ENCODE measurements at places on chromosomes 4 and X.
A peak's percentile ranks its signal among the peaks of the same experiment; 100 is the strongest.

DNA sequence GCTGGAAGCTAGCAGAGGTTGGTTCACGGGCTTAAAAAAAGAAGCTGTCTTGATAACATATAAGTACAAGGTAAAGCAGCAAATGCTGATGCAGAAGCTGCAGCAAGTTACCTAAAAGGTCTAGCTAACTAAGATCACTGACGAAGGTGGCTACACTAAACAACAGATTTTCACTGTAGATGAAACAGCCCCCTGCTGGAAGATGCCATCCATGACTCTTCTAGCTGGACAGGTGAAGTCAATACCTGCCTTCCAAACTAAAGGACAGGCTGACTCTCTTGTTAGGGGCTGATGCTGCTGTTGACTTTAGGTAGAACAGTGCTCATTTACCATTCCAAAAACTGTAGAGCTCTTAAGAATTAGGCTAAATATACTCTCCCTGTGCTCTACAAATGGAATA is 99.5 kb downstream of the FBXW7 start:
- DNase-seq: peak; percentile 26
- peaks cover 11% of the 10 kb centered on the region for H3K36me3 ChIP-seq
- no peaks in the 10 kb centered on the region for H3K27me3 ChIP-seq
- no peak overlapping the region for H3K4me3 ChIP-seq

DNA sequence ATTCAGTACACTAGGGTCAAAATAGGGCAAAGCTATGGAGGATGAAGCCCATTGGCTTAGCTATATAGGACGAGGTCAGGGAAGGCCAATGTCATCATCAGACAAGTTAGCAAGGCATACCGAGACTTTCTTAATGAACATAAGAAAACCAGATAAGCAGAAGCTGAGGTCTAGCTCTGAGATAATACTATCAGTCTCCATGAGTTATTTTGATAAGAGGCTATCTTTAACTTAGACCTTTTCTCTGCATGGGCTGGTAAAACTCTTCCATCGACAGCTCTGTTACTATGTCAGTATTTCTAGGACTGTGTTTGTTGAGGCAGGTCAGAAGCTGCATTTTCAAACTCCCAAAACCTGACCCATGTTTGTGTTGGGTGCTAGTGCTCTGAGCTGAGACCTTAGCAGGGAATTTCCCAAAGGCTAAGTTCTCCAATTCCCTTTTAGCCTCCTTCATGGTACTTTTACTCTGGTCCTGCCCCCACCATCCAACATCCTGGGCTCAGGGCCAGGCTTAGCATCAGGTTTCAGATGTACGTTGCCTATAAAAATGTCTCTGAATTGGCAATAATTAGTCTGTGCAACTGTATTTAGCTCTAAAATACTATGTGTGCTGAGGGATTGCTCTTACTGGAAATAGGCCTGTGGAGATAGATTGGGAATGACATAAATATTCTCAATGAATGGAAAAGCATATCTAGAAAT is 29.3 kb upstream of the LRAT start:
- no peak overlapping the region for H3K27ac ChIP-seq
- H3K36me3 ChIP-seq: no peaks in the 10 kb centered on the region
- no peaks in the 10 kb centered on the region for H3K27me3 ChIP-seq
- DNase-seq: no peak
- no peaks in the 10 kb centered on the region for H3K4me1 ChIP-seq

DNA sequence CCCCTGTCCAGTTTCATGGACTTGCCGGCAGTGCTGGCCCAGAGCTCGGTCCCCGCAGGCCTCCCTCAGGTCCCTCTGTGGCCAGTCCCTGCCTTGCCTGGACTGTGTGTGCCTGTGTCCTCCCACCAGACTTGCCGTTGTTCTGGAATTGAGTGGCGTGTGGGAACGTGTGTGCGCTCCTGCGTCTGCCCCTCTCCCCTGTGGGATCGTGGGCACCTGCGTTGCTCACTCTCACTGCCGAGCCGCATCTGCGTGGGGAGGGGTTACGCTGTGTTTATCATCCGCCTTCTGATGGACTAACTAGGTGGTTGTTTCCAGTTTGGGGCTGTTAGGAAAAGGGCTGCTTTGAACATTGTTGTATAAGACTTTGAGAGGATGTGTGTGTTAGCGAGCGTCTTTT is 21.2 kb downstream of the PCGF3 start:
- H3K4me3 ChIP-seq: no peak overlapping the region
- DNase-seq: no peak
- H3K4me1 ChIP-seq: peaks cover 4% of the 10 kb centered on the region
- H3K36me3 ChIP-seq: peaks cover 18% of the 10 kb centered on the region
- H3K27ac ChIP-seq: no peak overlapping the region

- no peaks in the 10 kb centered on the region for H3K36me3 ChIP-seq
- no peaks in the 10 kb centered on the region for H3K27me3 ChIP-seq
- no peak for DNase-seq
Measured at GRCh38 chr4:78654807-78655206, 103.2 kb downstream of the ANXA3 start.

DNA sequence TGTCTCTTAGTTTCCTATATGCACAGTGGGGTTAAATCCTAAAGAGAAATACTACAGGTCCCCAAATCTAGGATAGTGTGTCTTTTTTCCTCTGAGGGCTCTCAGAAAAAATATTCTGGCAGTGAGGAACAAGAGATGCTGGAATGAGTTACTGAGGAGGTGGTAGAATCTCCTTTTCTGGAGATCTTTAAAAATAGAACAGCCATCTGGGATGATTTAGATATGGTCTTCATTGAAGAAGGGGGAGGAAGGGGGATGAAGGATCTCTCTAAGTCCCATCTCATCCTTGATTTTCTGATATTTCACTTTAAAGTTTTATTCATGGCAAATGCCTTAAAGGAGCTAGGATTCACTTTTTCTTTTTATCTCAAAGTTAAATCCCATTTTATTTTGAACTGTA is 235.0 kb downstream of the MAML3 start:
- H3K36me3 ChIP-seq: no peaks in the 10 kb centered on the region
- no peak overlapping the region for H3K27ac ChIP-seq
- no peak overlapping the region for H3K4me3 ChIP-seq
- no peak for DNase-seq
- H3K27me3 ChIP-seq: no peaks in the 10 kb centered on the region

DNA sequence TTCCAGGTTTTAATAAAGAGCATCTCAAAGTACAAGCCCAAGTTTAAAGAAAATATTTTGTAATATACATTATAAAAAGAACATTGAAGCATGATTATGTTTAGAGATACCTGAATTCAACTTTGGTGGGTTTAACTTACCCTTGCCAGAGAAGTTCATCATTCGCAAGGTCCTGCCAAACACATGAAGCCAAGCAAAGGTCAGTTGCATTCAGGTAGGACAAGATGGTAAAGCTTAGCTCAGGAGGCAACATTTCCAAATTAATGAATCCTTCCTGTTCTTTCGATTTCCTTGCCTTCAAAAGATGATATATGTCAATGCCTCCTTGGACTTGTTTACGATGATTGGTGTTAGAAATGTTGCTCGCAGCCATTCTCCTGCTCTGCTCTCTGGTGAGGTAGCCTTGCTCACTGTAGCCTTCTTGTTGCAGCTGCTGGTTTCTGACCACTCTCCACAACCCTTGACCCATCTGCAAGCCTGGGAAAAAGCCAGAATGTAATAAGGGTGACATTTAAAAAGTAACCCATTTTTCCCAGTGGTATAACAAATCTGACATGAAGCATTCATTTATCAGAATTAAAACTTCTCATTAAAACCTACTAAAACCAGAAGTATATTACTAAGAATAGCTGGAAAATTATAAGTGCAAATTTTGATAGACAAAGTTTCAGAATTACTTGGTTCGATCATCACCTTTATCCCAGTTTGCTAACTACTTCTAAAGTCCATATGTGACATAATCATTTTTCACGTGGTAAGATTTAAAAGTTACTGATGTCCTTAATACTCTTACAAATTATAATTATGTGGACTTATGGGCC is 20.6 kb downstream of the FBXO8 start:
- no peak overlapping the region for H3K4me3 ChIP-seq
- no peaks in the 10 kb centered on the region for H3K27me3 ChIP-seq
- H3K4me1 ChIP-seq: peaks cover 8% of the 10 kb centered on the region
- no peaks in the 10 kb centered on the region for H3K36me3 ChIP-seq
- H3K27ac ChIP-seq: no peak overlapping the region

GRCh38 chrX:45001048-45001447 is 128.1 kb downstream of the KDM6A start:
- peaks cover 61% of the 10 kb centered on the region for H3K4me1 ChIP-seq
- DNase-seq: no peak
- H3K4me3 ChIP-seq: peak overlapping the region; percentile 71
- H3K27ac ChIP-seq: peak overlapping the region; percentile 91
- H3K27me3 ChIP-seq: no peaks in the 10 kb centered on the region

GRCh38 chr4:56026596-56026995 is 77.9 kb downstream of the CEP135 start:
- DNase-seq: no peak
- no peak overlapping the region for H3K4me3 ChIP-seq
- no peaks in the 10 kb centered on the region for H3K27me3 ChIP-seq
- H3K27ac ChIP-seq: no peak overlapping the region
- no peaks in the 10 kb centered on the region for H3K4me1 ChIP-seq

DNA sequence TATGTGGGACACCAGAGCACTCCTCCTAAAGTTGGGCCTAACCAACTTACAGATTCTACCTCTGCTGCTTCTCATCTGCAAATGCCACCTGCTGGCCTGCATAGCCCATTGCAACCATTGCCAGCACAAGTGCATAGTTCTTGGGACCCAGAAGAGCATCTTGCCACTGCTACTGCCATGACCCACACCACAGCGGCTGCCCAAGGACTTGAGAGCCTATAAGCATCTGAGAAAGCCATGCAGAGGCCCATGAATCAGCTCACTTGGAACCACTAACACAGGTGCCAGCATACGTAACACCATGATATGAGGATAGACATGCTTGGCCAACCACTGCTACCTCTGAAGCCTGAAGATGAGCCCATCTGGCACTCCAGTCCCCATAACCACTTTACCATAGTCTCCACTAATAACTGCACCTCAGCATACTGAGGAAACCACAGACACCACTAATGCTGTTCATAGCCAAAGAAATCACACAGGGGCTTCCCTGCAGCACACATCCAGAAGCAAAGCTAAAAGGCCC is 258.1 kb upstream of the AGTR2 start:
- DNase-seq: no peak
- no peaks in the 10 kb centered on the region for H3K4me1 ChIP-seq
- H3K27me3 ChIP-seq: no peaks in the 10 kb centered on the region
- no peak overlapping the region for H3K4me3 ChIP-seq
- no peak overlapping the region for H3K27ac ChIP-seq

- H3K36me3 ChIP-seq: peaks cover 14% of the 10 kb centered on the region
- DNase-seq: no peak
- peaks cover 64% of the 10 kb centered on the region for H3K4me1 ChIP-seq
- no peak overlapping the region for H3K4me3 ChIP-seq
- H3K27ac ChIP-seq: no peak overlapping the region
Measured at GRCh38 chr4:48698029-48698971, 81.8 kb downstream of the FRYL start.

GRCh38 chr4:153098427-153098826 is 105.8 kb upstream of the TRIM2 start:
- DNase-seq: no peak
- no peaks in the 10 kb centered on the region for H3K36me3 ChIP-seq
- H3K4me3 ChIP-seq: no peak overlapping the region

DNA sequence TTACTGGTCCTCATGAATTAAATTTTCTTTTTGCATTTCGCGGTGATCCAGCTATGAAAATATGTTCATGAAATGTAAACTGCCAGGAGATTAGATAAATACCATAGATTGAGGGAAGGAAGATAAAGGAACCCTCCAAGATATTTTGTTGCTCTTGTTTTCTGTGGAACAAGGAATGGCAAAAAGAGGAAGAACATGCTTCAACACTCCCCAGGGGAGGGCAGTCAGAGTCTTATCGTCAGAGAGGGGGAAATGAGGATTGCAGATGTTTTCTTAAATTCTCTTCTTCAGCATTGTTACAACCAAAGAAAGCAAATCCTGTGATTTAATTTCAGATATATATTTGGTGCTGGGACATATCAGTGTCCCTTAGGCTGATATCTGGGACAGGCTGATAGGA is 9.5 kb upstream of the SFRP2 start:
- H3K4me3 ChIP-seq: no peak overlapping the region
- no peak for DNase-seq
- H3K27me3 ChIP-seq: peaks cover 26% of the 10 kb centered on the region
- no peaks in the 10 kb centered on the region for H3K4me1 ChIP-seq

- H3K4me3 ChIP-seq: peak overlapping the region; percentile 82
- peaks cover 48% of the 10 kb centered on the region for H3K4me1 ChIP-seq
Measured at GRCh38 chrX:19886883-19887531, 393 bp downstream of the SH3KBP1 start.

GRCh38 chrX:1162119-1162916 is 50.1 kb downstream of the CRLF2 start:
- peaks cover 11% of the 10 kb centered on the region for H3K4me1 ChIP-seq
- DNase-seq: no peak
- no peaks in the 10 kb centered on the region for H3K36me3 ChIP-seq
- H3K27ac ChIP-seq: no peak overlapping the region
- no peak overlapping the region for H3K4me3 ChIP-seq

DNA sequence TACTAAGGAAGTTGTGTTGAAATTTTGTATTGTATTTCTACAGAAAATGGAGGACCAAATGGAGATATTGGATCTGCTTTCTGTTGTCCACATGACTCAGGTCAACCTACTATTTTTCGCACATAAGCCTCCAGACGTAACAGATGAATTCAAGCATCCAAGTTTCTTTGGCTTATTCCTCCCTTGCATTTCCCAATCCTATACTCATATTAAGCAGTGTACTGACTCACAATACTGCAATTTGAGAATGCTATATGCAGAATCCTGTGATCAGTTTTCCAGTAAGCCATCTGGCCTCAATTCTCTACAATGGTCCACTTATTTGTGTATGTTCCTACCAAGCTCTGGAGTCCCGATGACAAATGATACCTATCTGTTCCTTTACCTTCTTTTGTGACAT is 75.7 kb downstream of the ASB9 start:
- H3K27me3 ChIP-seq: peaks cover 2% of the 10 kb centered on the region
- no peak for DNase-seq
- H3K4me3 ChIP-seq: no peak overlapping the region
- H3K27ac ChIP-seq: no peak overlapping the region

GRCh38 chr4:140037353-140038030 is 116.5 kb downstream of the MAML3 start:
- H3K27ac ChIP-seq: no peak overlapping the region
- no peak for DNase-seq
- no peaks in the 10 kb centered on the region for H3K36me3 ChIP-seq

- H3K4me1 ChIP-seq: peaks cover 14% of the 10 kb centered on the region
- no peak overlapping the region for H3K27ac ChIP-seq
- H3K36me3 ChIP-seq: no peaks in the 10 kb centered on the region
- H3K27me3 ChIP-seq: no peaks in the 10 kb centered on the region
- no peak overlapping the region for H3K4me3 ChIP-seq
- DNase-seq: no peak
Measured at GRCh38 chr4:56764223-56764622, 57.3 kb downstream of the SPINK2 start.
